ENCODE measurements at places on chromosomes 3 and 15.

DNA sequence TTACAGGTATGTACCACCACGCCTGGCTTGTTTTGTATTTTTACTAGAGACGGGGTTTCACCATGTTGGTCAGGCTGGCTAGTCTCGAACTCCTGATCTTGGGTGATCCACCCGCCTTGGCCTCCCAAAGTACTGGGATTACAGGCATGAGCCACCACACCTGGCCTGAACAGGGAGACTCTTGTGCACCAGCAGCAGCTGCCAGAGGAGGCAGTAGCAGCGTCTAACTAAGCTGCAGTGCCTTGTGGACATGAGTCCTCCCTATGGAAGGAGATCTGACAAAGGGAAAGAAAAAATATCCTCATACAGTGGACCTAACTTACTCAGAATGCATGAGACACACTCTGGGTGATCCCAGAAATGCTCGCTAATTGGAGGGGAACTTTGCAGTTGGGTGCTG lies 36.8 kb upstream of the NEO1 start:
- DNase-seq: no peak
- H3K27ac ChIP-seq: no peak overlapping the region
- H3K27me3 ChIP-seq: peaks cover 20% of the 10 kb centered on the region

DNA sequence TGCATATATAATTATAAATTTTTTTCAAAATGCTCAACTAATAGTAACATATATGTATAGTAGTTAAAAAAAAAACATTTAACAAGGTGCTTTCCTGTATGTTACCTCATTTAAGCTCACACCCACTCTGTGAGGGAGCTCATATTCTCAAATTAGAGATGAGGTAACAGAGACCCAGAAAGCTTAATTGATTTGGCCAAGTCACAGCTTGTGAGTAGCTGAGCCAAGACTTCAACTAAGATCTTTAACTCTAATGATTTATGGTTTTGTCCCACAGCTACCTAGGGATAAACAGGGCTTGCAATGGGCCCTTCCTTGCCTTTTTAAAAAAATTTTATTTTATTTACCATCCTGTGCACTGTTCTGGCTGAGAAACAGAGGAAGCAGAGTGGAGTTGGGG lies 230.0 kb upstream of the GOLIM4 start:
- H3K36me3 ChIP-seq: no peaks in the 10 kb centered on the region
- H3K4me1 ChIP-seq: no peaks in the 10 kb centered on the region

GRCh38 chr3:9590282-9590791 lies 36.7 kb upstream of the LHFPL4 start:
- H3K4me3 ChIP-seq: no peak overlapping the region
- peaks cover 2% of the 10 kb centered on the region for H3K36me3 ChIP-seq
- no peaks in the 10 kb centered on the region for H3K4me1 ChIP-seq
- peaks cover 28% of the 10 kb centered on the region for H3K27me3 ChIP-seq
- DNase-seq: no peak

DNA sequence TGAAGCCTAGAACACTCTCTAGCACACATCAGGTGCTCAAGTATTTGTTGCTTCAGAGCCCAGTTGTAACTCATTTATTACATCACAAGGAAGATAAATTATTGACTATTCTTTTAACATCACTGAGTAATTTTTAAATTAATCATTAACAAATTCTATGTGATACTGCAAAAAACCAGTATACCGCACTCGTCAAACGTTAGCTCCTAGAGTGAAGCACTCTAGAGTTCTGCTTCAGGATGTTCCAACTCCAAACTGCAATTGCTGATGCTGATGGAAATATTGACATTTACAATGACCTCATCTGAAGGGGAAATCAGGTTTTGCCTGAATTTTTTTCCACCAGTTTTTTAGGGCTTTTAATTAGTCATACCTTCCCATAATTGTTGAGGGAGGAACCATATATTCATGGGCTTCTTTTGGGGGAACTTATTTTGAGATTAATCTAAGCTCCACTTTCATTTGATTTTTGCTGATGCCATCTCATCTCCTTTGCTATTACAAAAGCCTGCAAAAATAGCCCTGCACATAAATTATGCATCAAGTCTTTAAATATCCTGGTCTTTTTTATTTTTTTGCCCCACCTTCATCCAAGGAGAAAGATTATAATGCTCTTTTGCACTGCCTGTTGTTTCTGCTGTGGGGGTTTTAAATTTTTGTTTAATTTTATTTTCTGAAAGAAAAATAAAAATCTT lies 123.0 kb upstream of the STAC start:
- DNase-seq: no peak
- H3K27ac ChIP-seq: no peak overlapping the region
- H3K4me1 ChIP-seq: no peaks in the 10 kb centered on the region
- no peaks in the 10 kb centered on the region for H3K36me3 ChIP-seq
- H3K27me3 ChIP-seq: no peaks in the 10 kb centered on the region

- peaks cover 6% of the 10 kb centered on the region for H3K4me1 ChIP-seq
- no peaks in the 10 kb centered on the region for H3K27me3 ChIP-seq
- H3K27ac ChIP-seq: no peak overlapping the region
- DNase-seq: no peak
- peaks cover 33% of the 10 kb centered on the region for H3K36me3 ChIP-seq
These were observed 100.8 kb upstream of the NEDD4 start for GRCh38 chr15:56094171-56094570.

GRCh38 chr3:121995161-121996137 lies 26.6 kb downstream of the ILDR1 start:
- no peak for DNase-seq
- H3K4me1 ChIP-seq: no peaks in the 10 kb centered on the region
- H3K27ac ChIP-seq: no peak overlapping the region
- peaks cover 3% of the 10 kb centered on the region for H3K36me3 ChIP-seq

DNA sequence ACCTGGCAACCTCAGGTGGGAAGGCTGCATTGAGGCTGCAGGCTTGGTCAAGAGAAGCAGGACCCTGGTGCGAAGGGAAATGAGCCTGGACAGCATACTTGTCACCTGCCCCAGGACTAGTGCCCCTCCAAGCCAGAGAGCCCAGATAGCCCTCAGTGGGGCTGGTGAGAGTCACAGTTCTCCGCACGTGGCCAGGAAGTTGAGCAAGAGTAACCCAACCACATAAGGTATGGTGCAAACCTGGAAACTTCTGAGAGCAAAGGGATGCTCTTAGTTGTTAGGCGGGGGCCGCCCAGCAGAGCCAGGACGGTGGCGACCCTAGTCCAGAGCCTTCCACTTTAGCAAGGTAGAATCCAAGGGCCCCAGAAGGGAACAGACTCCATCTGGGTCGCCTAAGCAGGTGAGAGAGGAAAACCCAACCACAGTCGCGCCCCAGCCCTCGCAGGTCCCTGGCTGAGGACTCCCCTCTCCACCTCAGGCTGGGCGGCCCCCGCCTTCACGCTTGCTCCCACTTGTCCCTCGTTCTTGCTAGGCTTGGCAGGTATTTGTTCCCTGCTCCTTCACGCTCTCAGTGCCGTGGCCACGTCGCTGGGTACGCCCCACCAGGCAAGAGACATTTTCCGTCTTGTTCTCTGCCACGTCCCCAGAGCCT lies 1.1 kb upstream of the VPS18 start:
- no peak for DNase-seq
- H3K36me3 ChIP-seq: peaks cover 22% of the 10 kb centered on the region
- H3K4me3 ChIP-seq: peak overlapping the region; percentile 100
- peaks cover 34% of the 10 kb centered on the region for H3K4me1 ChIP-seq
- no peaks in the 10 kb centered on the region for H3K27me3 ChIP-seq

DNA sequence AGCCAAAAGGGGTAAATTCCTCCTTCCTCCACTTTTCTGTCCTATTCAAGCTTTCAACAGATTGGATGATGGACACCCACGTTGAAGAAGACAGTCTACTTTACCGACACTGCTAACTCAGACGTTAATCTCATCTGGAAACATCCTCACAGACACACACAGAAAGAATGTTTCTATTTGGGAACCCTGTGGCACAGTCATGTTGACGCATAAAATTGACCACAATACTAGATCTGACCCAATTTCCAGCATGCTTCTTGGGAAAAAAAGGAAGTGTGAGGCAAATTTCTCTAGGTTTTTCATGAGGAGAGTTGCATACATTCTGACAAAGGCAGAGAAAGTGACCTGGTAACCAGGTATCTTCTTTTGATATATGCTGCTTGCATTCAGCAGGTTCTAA lies 594.1 kb downstream of the FGF12 start:
- no peaks in the 10 kb centered on the region for H3K27me3 ChIP-seq
- H3K4me3 ChIP-seq: no peak overlapping the region
- DNase-seq: no peak
- no peaks in the 10 kb centered on the region for H3K4me1 ChIP-seq

DNA sequence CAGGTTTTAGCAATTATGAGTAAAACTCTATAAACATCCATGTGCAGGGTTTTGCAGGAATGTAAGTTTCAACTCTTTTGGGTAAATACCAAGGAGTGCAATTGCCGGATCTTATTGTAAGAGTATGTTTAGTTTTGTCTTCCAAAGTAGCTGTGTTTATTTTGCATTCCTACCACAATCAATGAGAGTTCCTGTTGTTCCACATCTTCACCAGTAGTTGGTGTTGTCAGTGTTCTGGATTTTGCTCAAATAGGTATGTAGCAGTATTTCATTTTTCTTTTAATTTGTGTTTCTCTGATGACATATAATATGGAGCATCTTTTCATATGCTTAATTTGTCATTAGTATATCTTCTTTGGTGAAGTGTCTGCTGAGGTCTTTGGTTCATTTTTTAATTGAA lies 185.1 kb upstream of the GALNT15 start:
- DNase-seq: no peak
- peaks cover 54% of the 10 kb centered on the region for H3K27me3 ChIP-seq
- no peak overlapping the region for H3K27ac ChIP-seq
- no peak overlapping the region for H3K4me3 ChIP-seq

DNA sequence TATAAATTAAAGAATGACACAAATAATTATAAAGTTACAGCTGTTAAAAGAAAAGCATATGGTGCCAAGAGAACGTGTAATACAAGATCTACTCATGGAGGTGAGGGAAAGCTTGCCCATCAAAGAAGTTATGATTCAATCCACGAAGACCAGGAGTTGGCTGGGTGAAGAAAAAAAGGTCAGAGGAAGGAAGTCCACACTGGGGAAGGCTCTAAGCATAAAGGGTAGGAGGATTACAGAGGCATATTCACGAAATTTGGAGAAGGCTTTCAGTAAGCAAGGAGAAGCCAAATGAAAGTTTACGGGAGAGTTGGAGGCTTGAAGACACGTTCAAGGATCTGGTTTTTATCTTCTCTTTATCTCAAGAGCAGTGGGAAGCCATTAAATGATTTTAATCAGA lies 1.8 kb upstream of the TGFBR2 start:
- DNase-seq: no peak
- H3K27me3 ChIP-seq: no peaks in the 10 kb centered on the region
- H3K27ac ChIP-seq: peak overlapping the region; percentile 91
- H3K4me1 ChIP-seq: peaks cover 37% of the 10 kb centered on the region
- H3K36me3 ChIP-seq: peaks cover 17% of the 10 kb centered on the region

DNA sequence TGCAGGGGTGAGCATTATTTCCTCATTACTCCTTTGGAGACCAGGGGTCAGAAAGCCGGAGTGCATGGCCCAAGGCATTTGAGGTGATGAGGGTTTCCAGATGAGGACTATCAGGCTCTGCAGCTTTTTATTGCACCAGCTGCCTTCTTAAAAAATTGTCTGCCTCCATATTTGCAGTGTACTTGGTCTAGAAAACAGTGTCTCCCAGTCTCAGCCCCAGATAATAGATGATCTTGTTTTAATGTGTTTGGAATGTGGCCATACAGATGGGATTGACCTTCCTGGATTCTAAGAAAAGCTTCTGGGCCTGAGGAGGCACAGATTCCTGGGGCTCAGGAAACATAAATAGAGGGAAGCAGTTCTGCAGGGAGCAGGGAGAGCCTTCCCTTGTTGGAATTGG lies 123.3 kb downstream of the GABRG3 start:
- H3K27me3 ChIP-seq: no peaks in the 10 kb centered on the region
- no peaks in the 10 kb centered on the region for H3K36me3 ChIP-seq
- no peak for DNase-seq
- no peaks in the 10 kb centered on the region for H3K4me1 ChIP-seq

DNA sequence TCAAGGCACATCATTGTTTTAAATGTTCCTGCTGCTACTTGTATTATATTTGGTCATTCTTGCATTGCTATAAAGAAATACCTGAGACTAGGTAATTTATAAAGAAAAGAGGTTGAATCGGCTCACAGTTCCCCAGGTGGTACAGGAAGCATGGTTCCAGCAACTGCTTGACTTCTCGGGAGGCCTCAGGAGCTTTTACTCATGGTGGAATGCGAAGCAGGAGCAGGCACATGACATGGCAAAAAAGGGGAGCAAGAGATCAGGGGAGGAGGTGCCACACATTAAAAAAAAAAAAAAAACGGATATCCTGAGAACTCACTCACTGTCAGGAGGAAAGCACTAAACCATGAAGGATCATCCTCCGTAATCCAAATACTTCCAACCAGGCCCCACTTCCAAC lies 286.9 kb upstream of the PLSCR5 start:
- H3K27ac ChIP-seq: no peak overlapping the region
- H3K4me3 ChIP-seq: no peak overlapping the region
- DNase-seq: no peak
- no peaks in the 10 kb centered on the region for H3K4me1 ChIP-seq
- no peaks in the 10 kb centered on the region for H3K36me3 ChIP-seq

GRCh38 chr3:53028641-53029040 lies 17.2 kb downstream of the SFMBT1 start:
- H3K36me3 ChIP-seq: peaks cover 2% of the 10 kb centered on the region
- no peaks in the 10 kb centered on the region for H3K27me3 ChIP-seq
- H3K4me1 ChIP-seq: peaks cover 19% of the 10 kb centered on the region
- no peak overlapping the region for H3K27ac ChIP-seq
- no peak for DNase-seq

- H3K4me3 ChIP-seq: no peak overlapping the region
- H3K36me3 ChIP-seq: no peaks in the 10 kb centered on the region
- no peak overlapping the region for H3K27ac ChIP-seq
- no peak for DNase-seq
- H3K4me1 ChIP-seq: no peaks in the 10 kb centered on the region
- peaks cover 35% of the 10 kb centered on the region for H3K27me3 ChIP-seq
These were observed 114.4 kb downstream of the ANP32A start for GRCh38 chr15:68706256-68706655.

- H3K27me3 ChIP-seq: no peaks in the 10 kb centered on the region
- H3K4me1 ChIP-seq: no peaks in the 10 kb centered on the region
- no peak overlapping the region for H3K4me3 ChIP-seq
- no peak for DNase-seq
These were observed 45.0 kb downstream of the IQSEC1 start for GRCh38 chr3:13028010-13028821.

DNA sequence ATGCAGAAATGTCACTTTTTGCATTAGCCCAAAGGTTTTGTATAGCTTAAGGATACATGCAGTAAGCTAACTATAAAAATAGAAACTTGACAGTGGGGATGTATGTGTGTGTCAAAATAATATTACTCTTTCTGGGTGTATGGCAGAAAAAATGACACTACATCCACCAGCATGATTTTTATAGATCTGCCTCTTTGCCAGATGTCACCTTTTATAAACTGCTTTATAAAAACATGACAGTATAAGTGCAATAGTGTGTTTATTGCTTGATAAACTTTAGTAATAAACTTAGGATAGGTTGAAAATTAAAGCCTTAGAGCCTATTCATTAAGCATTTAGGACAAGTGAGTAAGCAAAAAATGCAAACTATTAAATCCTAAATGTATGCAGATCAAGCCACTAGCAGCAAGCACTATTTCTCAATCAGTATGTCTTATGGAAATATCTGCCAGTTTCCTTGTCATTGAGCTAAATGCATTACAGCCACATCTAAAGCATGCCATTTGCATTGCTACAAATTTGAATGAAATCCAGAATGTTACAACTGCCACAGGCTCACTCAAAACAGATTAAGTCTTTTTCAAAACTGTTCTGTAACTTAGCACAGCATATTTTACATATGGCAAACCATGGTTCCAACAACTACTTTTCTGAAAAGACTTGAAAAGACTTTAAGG lies 935.0 kb downstream of the FHIT start:
- H3K4me1 ChIP-seq: no peaks in the 10 kb centered on the region
- no peaks in the 10 kb centered on the region for H3K27me3 ChIP-seq
- H3K4me3 ChIP-seq: no peak overlapping the region
- H3K36me3 ChIP-seq: no peaks in the 10 kb centered on the region
- no peak overlapping the region for H3K27ac ChIP-seq

Measured in central memory CD8-positive, alpha-beta T cell (primary cell).